PC-3 (cell line): ENCODE measurements at places on chromosomes 11 and 22. TPM values are rescaled to one million over a fixed set of nuclear protein-coding genes. Genes with fewer than 3 reads are reported as not detected.

DNA sequence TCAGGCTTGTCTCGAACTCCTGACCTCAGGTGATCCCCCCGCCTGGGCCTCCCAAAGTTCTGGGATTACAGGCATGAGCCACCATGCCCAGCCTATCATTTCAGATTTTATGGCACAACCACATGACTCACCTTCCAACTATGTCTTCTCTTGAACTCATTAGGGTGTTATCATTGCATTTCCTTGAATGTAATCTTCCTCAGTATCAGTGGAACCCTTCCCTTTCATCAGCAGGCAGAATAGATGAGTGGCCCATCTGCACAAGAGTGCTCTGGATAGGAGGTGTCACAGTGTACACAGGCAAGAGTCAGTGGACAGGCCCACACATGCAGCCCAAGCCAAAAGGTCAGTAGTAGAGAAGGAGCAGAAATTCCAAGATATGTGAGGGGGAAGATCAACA, 29.1 kb upstream of the AQP11 start:
- DNase-seq: peak; percentile 65

- DNase-seq: peak; percentile 80
Measured at GRCh38 chr22:28829358-28830181, 29.2 kb upstream of the XBP1 start.

GRCh38 chr11:57648801-57649735, 644 bp downstream of the YPEL4 start:
- DNase-seq: no peak

- DNase-seq: peak; percentile 6
Measured at GRCh38 chr11:1729692-1730011, 20.7 kb downstream of the IFITM10 start.

The TIRAP gene
- total RNA-seq: 8.4 and 12.1 TPM in 2 replicates

- DNase-seq: peak; percentile 54
Measured at GRCh38 chr11:23688835-23689234, 808.0 kb upstream of the LUZP2 start.

DNA sequence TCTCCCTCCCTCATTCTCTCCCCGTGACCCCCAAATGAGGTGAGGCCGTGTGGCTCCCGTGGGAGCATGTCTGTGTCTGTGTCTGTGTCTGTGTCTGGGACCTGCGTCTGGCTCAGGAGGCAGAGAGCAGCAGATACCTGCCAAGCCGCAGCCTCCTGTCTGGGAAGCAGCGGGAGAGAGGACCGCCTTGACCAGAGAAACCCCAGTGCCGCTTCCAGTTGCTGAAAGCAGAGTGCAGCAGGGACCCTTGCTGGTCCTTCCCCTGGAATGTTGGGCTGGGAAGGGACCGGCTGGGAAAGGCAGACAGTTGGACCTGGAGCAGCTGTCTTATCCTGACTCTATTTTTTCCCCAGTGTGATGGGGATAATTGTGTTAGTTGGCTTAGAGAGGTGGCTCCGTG, 525 bp downstream of the CSDC2 start:
- no peak for DNase-seq

GRCh38 chr11:102589047-102589459, 36.1 kb downstream of the MMP20 start:
- no peak for DNase-seq

The ANGPTL5 gene
- total RNA-seq: not detected in 2 replicates

- peak; percentile 81 for DNase-seq
Measured at GRCh38 chr11:122108192-122108799, 7.7 kb downstream of the BLID start.

The TMEM132A gene
- total RNA-seq: 84.2 and 88.1 TPM in 2 replicates

The NAGA gene
- 25.1 and 27.2 TPM in 2 replicates for total RNA-seq

DNA sequence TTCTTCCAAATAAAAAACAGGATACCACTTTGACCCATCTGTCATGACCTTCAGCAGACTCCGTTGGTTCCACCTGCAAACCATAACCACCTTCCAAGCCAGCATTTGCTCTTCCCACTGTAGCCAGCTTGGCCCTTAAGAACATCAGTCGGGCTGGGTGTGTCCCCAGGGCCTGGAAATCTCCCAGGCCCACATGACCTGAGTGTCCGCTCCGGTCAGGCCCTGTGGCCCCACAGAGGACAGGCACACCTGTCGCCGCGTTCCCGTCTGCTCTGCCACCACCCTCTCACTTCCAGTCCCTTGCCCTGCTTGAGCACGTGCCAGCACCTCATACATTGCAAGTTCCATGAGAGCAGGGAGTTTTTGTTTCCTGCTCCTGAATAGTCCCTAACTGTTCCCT, 65.7 kb upstream of the PITPNB start:
- no peak for DNase-seq

DNA sequence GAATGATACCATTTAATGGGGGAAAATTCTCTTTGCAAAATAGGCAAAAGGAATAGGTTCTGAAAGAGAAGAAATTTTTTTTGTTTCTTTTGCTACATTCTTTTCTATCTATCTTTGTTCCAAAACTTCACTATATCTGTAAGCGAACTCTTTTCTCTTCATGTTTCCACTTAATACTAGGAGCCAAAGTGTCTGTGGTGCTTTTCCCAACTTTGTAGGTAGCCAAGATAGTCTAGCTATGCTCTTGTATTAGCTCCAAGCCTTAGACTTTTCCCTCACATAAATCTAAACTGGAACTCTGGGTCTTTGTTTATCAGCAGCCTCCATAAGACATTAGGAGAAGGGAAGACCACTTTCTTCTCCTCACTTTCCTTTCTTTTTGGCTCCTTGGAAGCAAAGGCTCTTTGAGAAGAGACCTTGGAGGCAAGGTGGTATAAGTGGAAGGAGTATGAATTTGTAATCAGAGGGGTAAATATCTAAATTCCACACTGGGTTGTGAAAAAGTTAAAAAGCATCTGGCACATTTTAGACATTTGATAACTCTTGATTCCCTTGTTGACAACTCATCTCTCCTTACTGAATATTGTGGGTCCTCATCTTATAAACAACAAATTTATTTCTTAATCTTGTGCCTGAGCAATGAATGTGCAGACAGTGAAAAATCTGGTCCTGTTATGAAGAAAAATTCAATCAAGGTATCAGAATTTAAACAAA, 130.0 kb downstream of the EHF start:
- no peak for DNase-seq

DNA sequence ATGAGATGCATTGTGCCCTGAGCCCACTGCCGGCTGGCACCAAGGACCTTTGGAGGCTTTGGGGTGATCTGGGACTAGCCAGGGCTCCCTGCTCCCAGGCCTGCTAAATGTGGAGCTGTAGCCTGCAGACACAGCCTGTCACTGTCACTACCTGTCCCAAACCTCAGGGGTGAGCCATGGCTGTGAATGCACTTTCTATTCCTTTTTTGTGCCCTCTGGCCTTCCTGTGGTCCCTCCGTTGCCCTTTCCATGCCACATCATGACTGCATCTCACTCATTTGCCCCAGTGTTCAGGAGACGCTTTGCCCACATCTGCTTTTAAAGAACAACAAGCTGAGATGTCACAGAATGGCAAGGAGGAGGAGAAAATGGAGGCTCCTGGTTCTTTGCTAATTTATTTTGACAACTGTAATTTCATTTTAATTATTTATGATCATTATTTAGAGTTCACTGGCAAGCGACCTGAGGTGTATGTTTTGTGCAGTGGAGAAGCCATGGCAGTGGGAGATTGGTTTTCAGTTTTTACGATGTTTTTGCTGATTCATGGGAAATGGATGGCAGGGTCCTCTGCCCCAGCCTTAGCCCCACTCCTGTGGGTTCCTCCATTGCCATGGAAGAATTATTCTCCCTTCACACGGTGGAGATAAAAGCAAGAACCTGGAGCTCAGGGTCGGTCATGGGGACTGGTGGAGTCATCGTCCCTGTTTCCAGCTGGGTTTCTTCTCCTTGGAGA, 69.2 kb downstream of the TSPAN18 start:
- DNase-seq: no peak

DNA sequence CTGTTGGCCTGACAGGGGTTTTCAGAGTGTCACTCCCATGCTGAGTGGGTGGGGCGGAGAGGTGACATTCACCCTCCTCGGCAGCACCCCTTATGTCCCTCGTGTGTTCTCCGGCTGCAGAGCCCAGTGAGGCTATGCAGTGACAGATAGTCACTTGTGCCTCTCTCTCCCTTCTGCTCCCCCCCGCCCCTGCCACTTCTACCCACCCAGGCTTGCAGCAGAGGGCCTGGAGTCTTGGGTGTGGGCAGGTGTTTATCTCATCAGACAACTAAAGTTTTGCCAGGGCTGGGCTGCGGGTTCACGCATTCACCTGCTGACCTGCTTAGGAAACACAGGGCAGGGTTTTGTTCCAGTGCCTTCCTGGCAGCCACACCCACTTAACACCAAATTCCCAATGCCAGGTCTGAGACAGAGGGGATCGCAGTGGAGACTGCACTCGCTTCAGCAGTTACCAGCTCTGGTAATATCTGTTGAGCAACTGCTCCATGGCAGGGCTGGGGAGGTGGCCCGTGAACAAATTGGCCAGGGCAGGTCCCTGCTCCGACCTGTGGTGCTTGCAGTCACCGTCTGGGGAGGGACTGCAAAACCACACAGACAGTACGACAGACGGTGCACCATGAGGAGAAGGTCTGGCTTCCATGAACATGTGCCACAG, 50.5 kb upstream of the ADA2 start:
- DNase-seq: no peak

DNA sequence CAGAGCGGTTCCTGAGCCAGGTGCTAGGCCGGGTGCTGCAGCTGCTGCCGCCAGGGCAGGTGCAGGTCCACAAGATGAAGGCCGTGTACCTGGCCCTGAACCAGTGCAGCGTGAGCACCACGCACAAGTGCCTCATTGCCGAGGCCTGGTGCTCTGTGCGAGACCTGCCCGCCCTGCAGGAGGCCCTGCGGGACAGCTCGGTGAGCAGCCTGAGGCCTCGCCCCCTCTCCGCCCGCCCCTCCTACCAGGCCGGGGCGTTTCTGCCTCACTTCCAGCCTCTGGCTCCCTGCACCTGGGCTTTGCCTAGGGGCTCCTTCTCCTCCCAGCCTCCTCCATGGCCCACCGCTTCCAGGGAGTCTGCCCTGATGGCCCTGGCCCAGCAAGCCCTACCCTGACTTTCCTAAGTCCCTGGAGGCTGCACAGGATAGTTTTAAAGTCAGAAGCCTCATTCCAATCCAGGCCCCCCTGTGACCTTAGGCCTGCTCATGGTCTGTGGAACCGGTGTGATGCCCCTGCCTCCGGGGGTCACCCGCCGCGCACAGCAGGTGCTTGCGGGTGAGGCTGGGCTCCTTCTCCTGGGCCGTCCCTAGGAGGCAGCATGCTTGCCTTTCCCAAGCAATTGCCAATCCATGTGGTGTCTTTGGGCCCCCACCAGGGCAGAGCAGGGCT, 5.5 kb downstream of the TCIRG1 start:
- no peak for DNase-seq

DNA sequence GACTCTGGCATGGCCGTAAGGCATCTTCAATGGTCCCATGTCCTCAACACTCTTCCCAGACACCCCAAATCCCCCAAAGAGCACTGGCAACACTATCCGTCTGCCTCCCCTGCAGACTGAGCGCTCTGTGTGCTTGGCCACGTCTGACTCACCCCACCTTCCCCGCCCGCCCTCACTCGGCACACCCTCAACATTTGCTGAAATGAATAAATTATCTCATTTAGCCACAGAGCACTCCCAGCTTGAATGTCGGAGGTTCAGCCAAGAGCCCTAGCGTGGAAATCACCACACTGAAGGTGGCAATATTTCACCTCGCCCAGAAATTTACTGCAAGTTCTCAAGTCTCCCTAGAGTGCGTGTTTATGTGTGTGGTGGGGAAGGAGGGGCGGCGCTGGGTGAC, 46.6 kb upstream of the TCF20 start:
- no peak for DNase-seq

- DNase-seq: no peak
Measured at GRCh38 chr11:94178331-94178730, 49.7 kb downstream of the PANX1 start.

DNA sequence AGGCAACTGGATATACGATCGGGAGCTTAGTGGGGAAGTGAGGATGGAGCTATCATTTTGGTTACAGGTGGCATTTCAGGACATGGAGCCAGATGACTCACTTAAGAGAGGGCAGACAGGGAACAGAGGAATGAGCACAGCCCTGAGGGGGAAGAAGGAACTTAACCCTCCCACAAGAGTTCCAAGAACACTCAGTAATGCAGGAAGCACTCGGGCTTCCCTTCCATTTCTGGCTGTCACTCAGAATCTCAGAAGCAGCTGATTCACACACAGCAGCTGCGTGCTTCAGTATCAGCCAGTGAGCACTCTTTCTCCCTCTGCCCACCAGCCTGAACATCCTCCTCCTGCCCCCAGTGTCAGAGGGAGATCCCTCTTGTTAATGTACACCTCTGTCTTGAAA, 34.8 kb downstream of the EFCAB6 start:
- DNase-seq: peak; percentile 87

DNA sequence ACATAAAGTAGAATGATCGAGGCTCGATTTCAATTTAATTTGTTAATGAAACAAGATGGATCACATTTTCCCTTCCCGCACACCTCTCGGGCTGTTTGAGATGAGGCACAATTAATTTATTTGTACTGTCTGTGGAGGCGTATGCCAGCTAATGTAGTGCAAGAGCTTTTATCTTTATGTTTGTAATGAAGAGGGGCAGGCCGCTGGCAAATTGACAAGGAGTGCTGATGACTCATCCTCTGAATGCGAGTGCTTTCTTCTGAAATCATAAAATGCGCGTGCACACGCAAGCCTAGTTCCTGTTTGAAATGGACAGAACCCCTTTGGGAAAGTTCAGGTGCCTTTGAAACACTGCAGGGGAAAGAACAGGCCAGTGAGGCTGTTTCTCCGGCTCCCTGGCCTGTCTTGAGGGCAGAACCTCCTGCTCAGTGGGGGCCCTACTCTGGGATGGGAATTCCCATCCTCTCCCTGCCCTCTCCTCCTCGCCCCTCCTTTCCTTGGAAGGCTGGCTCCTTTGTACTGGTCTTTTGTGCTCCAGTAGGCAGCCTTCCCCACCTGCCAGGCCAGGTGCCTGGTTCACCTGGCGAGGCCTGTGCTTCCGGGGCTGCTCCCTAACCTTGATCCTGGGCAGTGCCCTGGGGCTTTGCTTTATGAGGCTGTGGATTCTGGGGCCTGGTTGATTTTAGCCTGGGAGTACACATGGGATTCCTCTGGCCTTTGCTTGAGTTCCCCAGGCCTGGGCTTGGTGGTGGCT, 50.3 kb downstream of the TEAD1 start:
- peak; percentile 96 for DNase-seq

DNA sequence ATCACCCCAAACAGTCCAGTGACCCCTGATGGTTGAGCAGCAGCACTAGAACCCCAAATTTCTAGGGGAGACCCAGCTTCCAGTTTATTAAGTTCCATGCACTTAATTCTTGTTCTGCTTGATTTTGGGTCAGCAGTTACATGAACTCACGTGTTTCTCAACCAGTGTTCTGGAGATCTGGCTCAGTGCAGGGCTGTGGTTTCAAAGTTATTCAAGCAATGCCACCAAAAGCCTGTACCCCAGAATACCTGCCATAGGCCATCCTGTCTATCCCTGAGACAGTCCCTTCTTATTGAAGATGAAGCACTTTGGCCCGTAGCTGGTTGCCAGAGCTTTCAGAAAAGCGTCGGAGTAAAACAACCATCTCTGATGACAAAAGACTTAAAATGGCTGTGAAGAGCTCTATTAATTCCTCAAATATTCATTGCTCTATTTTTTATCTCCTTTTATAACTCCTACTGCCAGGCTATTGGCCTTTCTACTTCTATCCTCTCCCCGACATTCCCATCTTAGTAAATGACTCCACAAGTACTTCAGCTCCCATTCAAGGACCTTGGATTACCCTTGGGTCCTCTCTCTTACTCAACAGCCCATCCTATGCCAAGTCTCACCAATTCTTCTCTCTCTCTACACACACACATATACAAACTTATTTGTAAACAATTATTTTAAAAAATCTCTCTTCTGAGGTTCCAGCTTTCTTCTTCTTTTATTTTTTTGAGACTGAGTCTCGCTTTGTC, 18.0 kb upstream of the VPREB1 start:
- no peak for DNase-seq
